ENCODE measurements at places on chromosomes 7 and 10.

GRCh38 chr10:369221-369683, 234.0 kb downstream of the ZMYND11 start:
- DNase-seq, result no peak

GRCh38 chr10:77383861-77384553, 253.6 kb downstream of the KCNMA1 start:
- peak; percentile 75 for DNase-seq

DNA sequence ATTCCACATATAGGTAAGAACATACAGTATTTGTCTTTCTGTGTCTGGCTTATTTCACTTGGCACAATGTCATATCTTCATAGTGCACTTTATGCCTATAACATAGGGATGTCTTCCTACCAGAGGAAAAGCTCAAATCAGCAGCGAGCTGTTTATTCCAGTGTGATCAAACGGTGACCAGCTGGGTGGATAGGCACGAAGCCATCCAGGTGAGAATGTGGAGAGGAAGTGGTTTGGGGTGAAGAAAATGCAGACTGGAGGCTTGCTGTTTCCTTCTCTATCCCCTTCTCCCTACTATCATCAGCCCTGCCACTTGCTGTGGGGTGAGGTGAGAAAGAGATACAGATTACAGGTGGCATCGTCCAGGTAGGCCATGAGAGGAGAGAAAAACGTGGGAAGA, 52.4 kb downstream of the CHCHD3 start:
- DNase-seq, result no peak

GRCh38 chr7:130673066-130673465, 4.5 kb upstream of the COPG2 start:
- DNase-seq, result no peak

DNA sequence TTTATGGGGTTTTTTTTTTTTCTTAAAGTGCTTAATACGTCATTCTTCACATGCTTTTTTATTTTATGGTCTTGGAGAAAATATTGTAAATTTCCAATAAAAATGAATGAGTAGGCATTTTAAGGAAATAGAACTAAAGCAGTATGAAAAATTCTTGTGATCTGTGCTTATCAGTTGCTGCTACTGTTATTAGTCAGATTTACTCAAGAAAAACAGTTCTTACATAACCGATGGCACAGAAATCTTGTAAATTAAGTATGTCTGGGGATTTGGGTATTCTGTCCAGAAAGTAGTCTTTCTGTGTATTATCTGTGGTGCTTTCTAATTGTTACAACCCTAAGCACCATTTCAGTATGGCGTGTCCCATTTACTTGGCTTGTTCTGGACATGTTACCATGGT, 64.7 kb downstream of the LRGUK start:
- no peak for DNase-seq

- no peak for DNase-seq
These were observed 193.7 kb downstream of the RNLS start for GRCh38 chr10:88389456-88389855.

- no peak for DNase-seq
These were observed 57.5 kb upstream of the SP4 start for GRCh38 chr7:21370283-21370982.

DNA sequence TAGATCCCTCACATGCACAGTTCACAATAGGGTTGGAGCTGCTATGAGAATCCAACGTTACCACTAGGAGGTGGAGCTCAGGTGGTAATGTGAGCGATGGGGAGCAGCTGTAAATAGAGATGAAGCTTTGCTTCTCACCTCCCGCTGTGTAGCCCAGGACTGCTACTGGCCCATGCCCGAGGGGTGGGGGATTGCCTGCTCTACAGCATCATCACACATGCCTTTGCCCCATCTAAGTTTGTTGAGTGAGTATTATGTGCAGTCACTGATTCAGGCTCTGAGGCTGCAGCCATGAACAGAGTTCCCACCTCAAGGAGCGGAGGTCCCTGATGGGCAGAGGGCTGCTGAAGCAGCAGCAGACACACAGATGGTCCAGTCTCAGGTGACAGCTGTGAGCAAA, 94.1 kb downstream of the CHST15 start:
- DNase-seq, result peak; percentile 58

DNA sequence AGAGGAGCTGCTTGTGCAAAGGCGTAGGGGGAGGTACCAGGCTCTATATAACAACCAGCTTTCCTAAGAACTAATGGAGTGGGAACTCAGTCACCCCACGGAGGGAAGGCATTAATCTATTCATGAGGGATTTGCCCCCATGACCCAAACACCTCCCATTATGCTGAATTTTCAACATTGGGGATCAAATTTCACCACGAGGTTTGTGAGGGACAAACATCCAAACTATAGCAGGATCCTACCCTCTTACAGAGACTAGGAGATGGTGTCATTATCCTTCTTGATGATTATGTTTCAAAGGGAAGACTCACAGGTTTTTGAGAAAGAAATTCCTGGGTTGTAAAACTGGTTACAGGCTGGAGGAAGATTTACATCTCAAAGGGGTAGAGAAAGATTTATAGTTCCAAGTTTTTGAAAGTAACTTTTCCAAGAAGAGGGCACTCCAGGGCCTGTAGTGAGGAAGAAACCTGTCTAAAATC, 295.0 kb upstream of the DKK1 start:
- DNase-seq, result no peak

DNA sequence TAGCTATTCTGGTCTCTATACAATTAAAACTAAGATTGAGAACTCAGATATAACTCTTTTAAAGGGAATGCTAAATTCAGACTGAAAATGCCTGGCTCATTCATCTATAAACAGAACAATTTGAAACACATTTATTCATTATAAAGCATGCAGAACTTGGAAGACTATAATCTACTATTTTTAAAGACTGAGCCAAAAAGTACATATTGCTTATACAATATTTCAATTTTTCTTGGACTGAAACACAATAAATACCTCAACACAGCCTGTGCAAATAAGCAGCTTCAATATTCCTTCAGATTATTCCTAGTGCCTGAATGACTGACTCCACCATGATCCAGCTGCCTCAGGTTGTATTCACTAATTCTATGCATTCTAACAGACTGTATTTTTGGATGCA, 15.5 kb upstream of the PHYH start:
- DNase-seq, result no peak

DNA sequence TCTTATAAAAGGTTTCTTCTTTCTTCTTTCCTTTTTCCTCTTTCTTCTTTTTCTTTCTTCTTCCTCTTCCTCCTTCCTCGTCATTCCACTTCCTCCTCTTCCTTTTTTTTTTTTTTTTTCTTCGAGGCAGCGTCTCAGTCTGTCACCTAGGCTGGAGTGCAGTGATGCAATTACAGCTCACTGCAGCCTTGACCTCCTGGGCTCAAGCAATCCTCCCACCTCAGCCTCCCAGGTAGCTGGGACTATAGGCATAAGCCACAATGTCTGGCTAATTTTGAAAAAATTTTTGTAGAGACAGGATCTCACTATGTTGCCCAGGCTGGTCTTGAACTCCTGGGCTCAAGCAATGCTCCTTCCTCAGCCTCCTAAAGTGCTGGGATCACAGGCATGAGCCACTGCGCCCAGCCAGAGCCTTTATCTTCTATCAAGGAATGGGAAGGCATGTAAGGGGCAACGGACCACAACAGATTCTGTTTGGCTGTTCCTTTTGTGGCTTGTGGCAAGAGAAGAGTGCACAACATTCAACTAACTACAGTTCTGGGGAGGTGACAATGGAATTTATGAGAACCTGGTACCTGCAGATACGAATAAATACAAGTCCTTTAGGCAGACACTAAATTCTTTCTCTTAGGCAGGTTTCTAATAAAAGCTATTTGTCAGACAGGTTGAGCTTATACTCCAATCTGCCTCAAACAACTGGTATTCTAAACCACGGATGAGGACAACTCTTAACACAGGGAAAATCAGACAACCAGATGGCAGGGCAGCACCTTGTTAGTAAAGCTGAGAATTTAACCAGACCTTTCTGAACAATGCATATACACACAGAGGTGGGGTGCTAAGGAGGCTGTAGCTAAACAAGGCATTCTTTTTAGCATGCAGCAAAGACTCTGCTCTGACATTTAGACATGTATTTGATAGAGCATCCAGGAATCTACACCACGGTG, 100.3 kb downstream of the DOCK4 start:
- no peak for DNase-seq

GRCh38 chr7:29239638-29240037, 45.1 kb downstream of the CHN2 start:
- no peak for DNase-seq

DNA sequence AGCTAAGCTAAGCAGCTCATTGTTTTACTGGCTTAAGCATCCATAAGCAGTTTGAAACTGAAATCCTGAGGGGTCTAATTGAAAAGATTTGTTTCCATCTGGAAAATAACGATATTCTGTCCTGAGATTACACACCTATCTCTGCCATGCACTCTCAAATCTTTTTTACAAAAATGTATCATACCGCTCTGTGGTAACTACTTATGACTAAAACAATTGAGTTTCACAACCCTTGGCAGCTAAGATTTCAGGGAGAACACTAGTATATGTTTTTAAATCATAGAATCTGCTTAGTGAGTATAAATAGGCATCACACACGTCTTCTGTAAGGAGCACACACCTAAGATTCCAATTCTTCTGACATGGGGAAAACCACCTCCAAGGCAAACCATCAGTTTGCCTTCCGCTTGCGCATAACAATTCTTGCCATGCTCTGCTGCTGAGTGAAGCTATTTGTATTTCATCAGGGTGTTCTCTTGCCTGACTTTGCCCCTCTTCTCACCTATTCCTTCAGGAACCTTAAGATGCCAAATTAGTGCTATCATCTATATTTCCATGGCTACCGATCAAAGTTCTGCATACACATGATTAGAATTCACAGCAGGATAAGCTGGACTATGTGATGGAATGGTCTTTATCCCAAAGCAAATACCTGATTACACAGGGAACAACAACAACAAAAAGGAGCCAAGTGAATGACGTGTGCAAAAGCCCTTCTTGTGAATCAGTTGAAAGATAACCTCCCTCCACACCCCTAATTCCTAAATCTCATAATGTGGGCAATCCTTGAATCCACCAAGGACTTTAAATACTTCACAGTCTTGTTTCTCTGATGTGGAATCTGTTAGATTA, 40.9 kb downstream of the PRPF18 start:
- no peak for DNase-seq

- no peak for DNase-seq
These were observed 249.8 kb upstream of the TCF7L2 start for GRCh38 chr10:112700215-112700671.

- DNase-seq, result no peak
These were observed 19.1 kb upstream of the WDR11 start for GRCh38 chr10:120832106-120832505.

- DNase-seq, result no peak
These were observed 10.0 kb downstream of the CYP3A43 start for GRCh38 chr7:99837649-99838361.

DNA sequence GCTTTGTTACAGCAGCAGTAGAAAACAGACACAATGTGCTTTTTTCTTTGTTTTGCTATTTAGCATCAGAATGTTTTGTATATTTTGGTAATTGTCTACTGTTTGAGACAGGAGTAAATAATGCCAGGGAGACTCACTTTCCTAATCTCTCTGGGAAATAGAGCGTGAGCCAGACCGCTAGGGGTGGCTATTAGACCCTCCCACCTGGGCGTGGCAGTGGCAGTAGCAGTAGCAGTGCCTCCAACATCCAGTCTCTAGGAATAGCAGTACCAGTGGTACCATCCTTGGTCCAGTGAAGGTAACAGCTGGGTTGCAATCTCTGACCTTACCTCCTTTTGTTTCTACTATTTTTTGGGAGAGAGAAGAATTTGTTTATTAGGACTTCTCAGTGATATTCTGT, 165.7 kb upstream of the MAGI2 start:
- DNase-seq, result no peak

GRCh38 chr10:52563360-52563759, 209.2 kb downstream of the MBL2 start:
- DNase-seq, result no peak

- no peak for DNase-seq
These were observed 324.0 kb downstream of the LHFPL3 start for GRCh38 chr7:104652434-104652833.

- no peak for DNase-seq
These were observed 49.4 kb downstream of the AKR1D1 start for GRCh38 chr7:138125598-138126111.

GRCh38 chr7:1619152-1620079, 49.6 kb upstream of the PSMG3 start:
- no peak for DNase-seq

GRCh38 chr10:124867304-124867703, 65.7 kb downstream of the ABRAXAS2 start:
- DNase-seq, result no peak

DNA sequence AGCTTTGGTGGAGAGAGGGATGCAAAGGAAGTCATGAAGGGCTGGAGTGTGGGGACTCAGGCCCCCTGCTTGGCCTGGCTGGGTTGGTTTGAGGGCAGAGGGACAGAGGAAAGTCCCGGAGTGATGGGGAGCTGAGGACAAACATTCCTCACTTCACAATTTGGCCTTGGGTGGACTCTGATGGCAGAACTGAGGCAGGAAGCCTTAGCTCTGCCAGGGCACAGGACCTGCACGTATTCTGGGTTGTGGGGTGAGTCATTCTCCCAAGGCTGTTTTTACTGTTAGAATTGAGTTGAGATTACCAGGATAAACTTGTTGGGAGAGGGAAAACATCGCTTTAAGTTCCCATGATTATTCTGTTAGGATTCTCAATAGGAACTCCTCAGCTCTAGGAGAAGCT, 2.6 kb downstream of the GOLGA7B start:
- DNase-seq, result no peak

GRCh38 chr10:119775529-119775928, 49.7 kb downstream of the INPP5F start:
- DNase-seq, result no peak

DNA sequence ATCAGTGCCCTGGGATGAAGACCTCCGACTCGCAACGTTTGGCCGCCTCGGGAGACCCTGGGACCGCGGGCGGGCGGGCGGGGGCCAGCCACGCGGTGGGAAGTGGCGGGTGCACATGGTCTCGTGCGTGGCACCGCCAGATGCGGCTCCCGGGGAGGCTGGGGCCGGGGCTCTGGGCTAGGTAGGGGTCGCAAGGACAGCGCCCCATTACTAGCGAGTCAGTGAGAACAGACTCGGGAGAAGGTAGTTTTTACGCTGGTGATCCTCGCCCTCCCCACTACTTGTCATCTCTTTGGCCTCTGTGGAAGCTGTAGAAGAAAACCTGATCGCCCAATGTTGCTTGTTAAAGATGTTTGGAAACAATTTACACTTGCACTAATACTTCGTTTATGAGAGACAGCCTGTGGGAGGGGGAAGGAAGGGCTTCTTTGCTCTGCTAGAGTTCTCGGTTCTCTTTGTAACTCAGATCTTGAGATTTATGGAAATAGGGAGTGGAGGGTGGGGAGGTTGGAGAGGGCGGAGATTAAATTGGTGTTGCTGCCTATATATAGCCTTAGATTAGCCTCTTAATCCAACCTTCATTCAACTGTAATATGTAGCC, 591 bp downstream of the BZW2 start:
- no peak for DNase-seq

Data from coronary artery (tissue), 2 donors.